ENCODE measurements at places on chromosomes 2 and 18.

DNA sequence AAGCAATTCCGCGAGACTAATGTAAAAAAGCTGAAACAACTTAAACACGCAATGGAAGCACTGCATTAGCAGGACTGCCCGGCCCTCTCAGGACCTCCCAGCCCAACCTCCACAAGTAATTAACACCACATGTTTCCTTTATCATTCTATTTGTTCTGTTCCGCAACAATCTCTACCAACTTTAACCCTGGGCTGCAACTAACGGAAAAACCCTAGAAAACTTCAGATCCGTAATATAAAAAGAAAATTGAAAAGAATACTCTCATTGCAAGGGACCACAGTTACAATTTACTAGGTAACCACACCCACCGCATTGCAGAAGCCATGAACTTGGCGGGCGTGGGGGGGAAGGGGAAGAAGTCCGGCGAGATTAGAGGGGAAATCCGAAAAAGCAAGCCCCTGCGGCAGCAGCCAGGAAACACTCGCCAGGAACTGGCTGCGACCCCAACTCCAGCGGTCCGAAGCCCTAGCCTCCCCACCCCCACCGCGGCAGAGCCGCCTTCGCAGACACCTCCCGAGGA lies 1.2 kb downstream of the EPB41L3 start:
- no peak for DNase-seq

GRCh38 chr2:38194751-38195150 lies 118.8 kb upstream of the CYP1B1 start:
- no peak for DNase-seq

DNA sequence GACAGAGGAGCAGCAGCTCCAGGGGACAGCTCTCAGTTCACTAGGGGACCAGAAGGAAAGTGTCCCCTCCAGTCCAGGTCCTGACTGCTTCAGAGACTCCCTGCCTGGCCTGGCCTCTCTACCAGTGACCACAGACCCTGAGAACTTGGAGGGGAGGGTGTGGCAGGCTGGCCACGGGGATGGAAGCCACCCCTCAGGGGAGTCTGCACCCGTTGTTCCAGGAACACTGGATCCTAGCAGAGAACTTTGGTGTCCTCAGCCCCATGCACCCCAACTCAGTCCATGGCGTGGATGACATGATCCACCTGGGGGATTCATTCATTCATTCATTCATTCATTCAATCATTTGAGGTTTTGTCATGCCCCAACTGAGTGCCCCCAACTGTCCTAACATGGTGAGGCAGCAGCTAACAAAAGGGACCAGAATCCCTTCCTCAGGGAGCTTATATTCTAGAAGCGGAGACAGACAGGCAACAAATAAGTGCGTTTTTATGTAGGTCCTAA lies 31.9 kb downstream of the MYO7B start:
- DNase-seq: peak; percentile 7

GRCh38 chr2:174335988-174336500 lies 1.3 kb downstream of the SP9 start:
- peak; percentile 24 for DNase-seq

- no peak for DNase-seq
Measured at GRCh38 chr2:62381656-62382055, 124.3 kb downstream of the TMEM17 start.

DNA sequence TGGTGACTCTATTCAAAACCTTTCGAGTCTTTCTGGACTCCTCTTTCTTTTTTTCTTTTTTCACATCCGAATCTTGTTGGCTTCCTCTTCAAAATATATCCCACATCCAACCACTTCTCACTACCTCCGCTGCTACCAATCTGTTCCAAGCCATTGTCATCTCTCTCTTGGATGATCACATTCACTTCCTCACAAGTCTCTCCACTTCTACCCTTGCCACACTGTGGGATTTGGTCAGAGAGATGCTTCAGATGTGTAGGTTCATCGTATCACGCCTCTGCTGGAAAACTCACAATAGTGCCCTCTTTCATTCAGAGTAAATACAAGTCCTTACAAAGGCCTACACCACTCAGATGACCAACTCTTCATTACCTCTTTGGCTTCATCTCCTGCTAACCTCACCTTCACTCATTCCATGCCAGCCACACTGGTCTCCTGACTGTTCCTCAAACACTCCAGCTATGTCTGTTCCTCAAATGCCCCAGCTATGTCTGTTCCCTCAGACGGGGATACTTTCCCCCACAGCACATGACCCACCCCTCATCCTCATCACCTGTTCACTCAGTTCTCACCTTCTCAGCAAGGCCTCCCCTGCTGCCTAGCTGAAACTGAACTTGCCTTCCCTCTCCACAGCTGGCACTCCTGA lies 67.2 kb upstream of the PELI1 start:
- no peak for DNase-seq

- no peak for DNase-seq
Measured at GRCh38 chr2:197454923-197455322, 1.6 kb downstream of the COQ10B start.

GRCh38 chr2:225070811-225071210 lies 28.5 kb upstream of the DOCK10 start:
- no peak for DNase-seq

GRCh38 chr2:32249731-32250236 lies 14.9 kb downstream of the NLRC4 start:
- no peak for DNase-seq

GRCh38 chr2:37907501-37908225 lies 17.4 kb upstream of the RMDN2 start:
- no peak for DNase-seq

- no peak for DNase-seq
Measured at GRCh38 chr2:128286011-128286721, 32.5 kb downstream of the HS6ST1 start.

- no peak for DNase-seq
Measured at GRCh38 chr2:30503695-30504052, 56.6 kb downstream of the LCLAT1 start.

GRCh38 chr18:59024829-59025228 lies 114.9 kb upstream of the SEC11C start:
- no peak for DNase-seq

GRCh38 chr18:68438983-68439382 lies 275.9 kb downstream of the TMX3 start:
- DNase-seq: no peak

DNA sequence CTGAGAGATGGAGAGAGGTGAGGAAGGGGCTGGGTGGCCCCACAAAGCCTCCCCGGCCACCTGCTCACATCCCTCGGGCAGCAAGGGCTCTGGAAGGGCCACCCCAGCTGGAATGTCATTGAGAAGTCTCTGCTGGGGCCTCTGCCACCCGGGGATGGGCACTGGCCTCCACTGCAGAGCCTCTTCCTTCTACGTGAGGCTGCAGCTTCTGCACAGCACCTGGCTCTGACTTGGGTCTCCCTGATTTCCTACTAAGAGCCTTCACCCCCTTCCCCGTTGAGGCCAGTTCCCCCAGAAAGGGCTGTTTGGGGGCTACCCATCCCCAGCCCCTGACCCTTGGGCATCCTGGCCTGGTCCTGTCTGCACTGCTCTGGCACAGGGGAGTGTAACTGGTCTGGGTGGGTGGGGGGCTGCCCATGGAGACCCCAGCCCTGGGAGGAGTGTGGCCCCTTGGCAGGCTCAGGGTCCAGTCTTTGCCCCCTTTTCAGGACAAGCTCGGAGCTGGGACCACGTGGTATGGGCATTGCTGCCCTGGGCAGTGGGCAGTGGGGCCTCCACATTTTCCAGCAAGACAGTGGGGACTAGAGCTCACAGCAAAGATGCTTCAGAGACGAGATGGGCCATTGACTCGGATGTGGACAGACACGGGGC lies 5.6 kb downstream of the PDCD1 start:
- no peak for DNase-seq

- no peak for DNase-seq
Measured at GRCh38 chr2:168338292-168338691, 90.9 kb upstream of the STK39 start.

DNA sequence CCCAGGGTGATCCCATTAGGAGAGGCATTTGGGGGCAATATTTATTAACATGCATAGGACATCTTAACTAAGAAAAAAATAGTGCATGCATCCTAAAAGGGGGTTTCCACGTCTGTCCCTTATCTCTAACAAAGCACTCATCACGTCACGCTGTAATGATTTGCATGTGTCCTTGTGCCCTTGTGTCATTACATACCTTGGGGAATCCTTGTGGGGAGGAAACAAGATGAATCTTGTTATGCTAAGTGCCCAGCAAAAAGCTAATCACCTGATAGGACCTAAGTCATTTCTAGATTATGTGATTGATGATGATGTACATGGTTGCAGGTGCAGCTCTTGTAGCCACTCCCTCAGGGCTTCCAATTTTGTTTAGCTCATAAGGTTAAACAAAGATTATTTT lies 250.9 kb downstream of the FBXO15 start:
- no peak for DNase-seq

DNA sequence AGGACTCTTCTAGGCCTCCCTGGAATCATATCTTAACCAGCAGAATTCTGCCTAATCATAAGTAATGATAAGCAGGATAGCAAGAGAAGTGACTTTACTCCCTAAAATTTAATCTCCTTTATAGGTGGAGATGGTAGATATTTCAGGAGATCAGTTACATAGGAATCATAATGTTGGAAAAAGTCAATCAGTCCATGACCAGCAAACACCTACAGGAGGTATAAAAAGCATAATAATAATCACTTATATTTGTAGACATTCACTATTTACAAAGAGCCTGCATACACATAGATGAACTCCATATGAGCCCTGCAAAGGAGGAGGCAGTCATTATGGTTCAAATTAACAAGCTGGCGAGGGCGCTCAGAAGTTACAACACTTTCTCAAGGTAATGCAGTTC lies 2.5 kb downstream of the GALNT5 start:
- no peak for DNase-seq

- DNase-seq: no peak
Measured at GRCh38 chr2:75558786-75559679, 1.7 kb downstream of the EVA1A start.

- no peak for DNase-seq
Measured at GRCh38 chr18:58299936-58300335, 255.9 kb downstream of the NEDD4L start.

GRCh38 chr18:23943104-23943503 lies 71.5 kb upstream of the TTC39C start:
- DNase-seq: peak; percentile 43

DNA sequence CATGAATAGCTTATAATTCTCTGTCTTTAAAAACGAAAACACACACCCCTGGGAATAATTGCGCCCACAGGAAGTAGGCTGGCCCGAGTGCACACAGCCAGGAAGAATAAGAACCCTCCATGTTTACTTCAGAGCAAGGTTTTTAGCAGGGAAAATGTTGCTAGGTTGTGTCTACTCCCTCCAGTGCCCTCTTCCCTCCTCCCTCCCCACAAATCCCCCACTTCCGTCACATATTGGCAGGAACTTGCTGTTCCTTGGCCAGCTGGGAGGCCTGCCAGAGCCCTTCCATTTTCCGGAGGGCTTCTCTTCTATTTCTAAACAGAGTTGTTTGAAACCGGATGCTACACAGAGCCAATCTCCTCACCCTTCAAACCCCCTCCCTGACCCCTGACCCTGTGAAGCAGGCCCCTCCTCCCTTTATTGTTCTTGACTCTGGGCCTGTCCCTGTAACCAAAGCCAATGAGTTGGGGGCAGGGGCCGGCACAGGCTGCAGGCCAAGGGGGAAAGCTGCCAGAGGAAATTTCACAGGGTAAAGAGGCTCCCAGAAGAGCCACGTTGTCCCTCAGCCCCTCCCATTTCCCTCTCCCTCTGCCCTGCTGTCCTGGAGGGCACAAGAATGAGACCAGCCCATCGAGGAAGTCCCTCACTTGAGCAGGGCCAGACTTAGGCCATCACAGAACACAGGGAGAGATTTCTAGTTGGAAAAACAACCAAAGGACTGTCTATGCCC lies 49.8 kb upstream of the LGALSL start:
- DNase-seq: no peak

- DNase-seq: no peak
Measured at GRCh38 chr2:100185516-100185915, 43.1 kb upstream of the AFF3 start.

GRCh38 chr2:200575957-200576356 lies 9.9 kb upstream of the AOX1 start:
- DNase-seq: no peak

DNA sequence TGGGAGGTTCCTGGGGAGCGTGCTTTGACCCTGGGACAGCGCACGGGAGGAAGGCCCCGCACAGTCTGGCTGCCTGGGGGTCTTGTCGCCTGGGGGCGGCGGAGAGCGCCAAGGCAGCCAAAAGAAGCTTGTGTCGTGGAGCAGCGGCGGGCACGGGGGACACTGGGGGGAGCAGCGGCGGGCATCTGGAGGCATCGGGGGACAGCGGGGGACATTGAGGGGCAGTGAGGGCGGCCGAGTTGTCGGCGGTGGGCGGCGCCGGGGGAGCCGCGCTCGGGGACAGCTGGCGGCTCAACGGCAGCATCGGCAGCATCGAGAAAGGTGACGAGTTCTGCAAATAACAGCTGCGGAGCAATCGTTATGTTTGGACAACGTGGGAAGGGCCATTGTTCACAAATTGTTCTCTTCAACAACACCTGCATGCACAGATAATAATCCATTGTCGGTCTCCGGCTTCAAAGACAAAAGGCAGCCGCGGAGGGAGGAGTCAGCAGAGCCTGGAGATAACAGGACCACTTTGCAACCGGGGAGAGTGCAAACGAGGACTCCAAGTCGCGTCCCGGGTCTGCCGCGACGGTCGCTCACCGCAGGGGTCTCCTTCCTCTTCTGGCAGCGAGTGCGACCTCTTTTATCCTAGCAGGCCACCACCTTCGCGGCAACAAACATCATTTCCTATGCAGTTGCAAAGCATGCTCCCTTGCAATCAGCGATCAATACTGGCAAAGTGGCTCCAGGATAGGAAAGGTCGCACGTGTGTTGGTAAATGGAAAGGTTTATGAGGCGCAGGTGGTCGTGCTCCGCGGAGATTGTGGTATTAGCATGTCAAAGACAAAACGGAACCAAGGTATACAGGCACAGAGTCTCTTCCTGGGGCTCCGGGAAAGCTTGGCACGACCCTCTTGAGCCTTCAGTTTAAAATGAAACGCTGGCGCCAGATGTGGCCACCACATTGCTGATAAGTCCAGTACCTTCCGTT lies 132.3 kb upstream of the DLX2 start:
- peak; percentile 30 for DNase-seq

DNA sequence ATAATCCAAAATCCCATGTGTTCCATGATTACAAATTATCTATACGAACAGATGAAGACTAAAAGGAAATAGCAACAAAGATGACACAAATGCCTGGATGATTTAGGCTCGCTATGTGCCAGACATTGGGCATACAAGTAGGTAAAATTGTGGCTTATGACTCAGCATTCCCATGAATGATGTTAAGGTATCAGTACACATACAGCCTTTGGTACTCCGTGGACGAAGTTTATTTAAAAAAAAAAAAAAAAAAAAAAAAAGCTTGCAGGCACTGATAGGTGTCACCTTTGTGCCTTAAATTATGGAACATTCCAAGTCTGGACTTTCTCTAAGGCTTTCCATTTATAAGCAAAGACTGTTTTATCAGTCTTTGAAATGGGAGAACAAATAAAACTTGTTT lies 2.7 kb downstream of the CHAC2 start:
- no peak for DNase-seq

GRCh38 chr18:45255197-45255890 lies 359.9 kb upstream of the SLC14A2 start:
- no peak for DNase-seq

- DNase-seq: no peak
Measured at GRCh38 chr2:3454802-3455201, 64.5 kb downstream of the ADI1 start.

GRCh38 chr18:35588995-35589394 lies 7.5 kb downstream of the GALNT1 start:
- no peak for DNase-seq
